ENCODE measurements at places on chromosomes 5 and 9. TPM values are rescaled to one million over a fixed set of nuclear protein-coding genes. Genes with fewer than 3 reads are reported as not detected.

- no peak for DNase-seq
Measured at GRCh38 chr9:37990404-37991015, 78.5 kb downstream of the SHB start.

DNA sequence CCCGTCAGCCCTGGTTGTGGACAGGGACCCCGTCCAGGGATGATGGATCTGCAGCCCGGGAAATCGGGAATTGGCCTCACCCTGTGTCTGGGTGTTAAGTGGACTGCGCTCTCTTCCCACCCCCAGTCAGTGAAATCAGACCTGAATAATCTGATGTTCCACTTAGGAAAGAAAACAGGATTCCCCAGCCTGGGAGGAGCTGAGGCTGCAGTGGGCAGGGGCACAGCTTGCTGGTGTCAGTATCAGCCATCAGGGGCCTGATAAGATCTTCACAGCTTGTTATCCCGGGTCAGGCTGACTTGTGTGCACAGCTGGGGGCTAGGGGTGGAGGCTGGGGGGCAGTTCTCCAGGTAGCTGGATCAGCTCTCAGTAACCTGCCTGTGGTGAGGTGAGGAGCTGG lies 29.1 kb downstream of the LMX1B start:
- DNase-seq = no peak

- no peak for DNase-seq
Measured at GRCh38 chr5:137145721-137146120, 353.4 kb downstream of the SPOCK1 start.

- no peak for DNase-seq
Measured at GRCh38 chr9:79403495-79403894, 168.3 kb upstream of the TLE4 start.

GRCh38 chr9:125484350-125485282 lies 222.4 kb downstream of the MAPKAP1 start:
- DNase-seq = no peak

DNA sequence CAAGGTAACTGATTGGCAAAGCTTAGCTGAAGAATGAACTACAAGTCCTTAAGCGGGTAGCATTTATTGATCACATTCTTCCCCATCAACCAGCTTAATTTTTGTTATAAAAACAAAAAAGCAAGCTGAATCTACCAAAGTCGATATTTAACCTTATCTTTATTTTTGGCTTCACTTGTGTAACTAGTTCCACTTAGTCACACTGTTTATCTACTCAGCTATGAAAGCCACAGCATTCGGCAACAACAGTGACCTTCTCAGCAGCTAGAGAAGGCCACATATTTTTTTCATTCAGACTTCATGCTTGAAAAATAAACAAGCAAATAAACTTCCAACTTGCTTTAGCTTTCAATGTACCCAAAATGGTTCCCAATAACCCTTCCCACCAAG lies 69.4 kb downstream of the KLHL3 start:
- no peak for DNase-seq

Gene RASGRF2
- 1.4 TPM for polyA plus RNA-seq

Gene CCL28
- polyA plus RNA-seq = 7.0 TPM

Gene SLC36A3
- polyA plus RNA-seq = not detected

Data from lung (tissue), 17 donors.